ENCODE measurements at places on chromosomes 2 and 18.

- no peak for DNase-seq
These were observed 276.6 kb downstream of the MREG start for GRCh38 chr2:215736653-215737290.

- peak; percentile 11 for DNase-seq
These were observed 25.0 kb downstream of the DNER start for GRCh38 chr2:229689307-229689839.

GRCh38 chr2:124319577-124319976, 294.5 kb downstream of the CNTNAP5 start:
- DNase-seq, result no peak

DNA sequence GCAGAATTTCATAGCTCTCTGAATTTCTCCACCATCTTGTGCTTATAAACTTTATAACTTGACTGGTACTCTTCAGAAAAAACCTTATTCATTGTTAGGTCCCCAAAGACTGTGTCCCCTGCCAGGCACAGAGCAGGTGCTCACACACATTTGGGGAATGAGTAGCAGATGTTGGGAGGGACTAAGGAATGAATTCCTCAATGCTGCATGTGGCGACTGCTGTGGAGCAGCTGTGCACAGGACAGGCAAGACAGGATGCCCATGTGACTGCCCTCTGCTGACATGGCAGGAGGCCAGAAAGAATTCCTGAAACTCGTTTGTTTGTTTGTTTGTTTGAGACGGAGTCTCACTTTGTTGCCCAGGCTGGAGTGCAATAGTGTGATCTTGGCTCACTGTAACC, 122.3 kb upstream of the ITGA6 start:
- no peak for DNase-seq

- DNase-seq, result no peak
These were observed 31.1 kb downstream of the EPAS1 start for GRCh38 chr2:46328291-46328690.

- DNase-seq, result no peak
These were observed 389.5 kb upstream of the TNP1 start for GRCh38 chr2:217249121-217250012.
